ENCODE measurements at places on chromosomes 5 and 9.

GRCh38 chr5:151024440-151025249, 4.3 kb downstream of the GPX3 start:
- no peak for DNase-seq

DNA sequence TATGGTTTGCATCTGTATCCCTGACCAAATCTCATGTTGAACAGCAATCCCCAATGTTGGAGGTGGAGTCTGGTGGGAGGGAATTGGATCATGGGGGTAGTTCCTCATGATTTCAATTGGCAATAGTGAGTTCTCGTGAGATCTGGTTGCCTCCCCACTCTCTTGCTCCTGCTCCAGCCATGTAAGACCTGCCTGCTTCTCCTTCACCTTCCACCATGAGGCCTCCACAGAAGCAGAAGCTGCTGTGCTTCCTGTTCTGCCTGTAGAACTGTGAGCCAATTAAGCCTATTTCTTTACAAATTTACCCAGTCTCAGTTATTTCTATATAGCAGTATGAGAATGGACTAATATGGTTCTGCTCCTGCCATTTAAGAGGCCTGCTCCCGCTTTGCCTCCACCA, 32.9 kb downstream of the SCAI start:
- no peak for DNase-seq

- DNase-seq = no peak
Observed at GRCh38 chr5:29963956-29964355, 1229.5 kb upstream of the CDH6 start.

- no peak for DNase-seq
Observed at GRCh38 chr5:139414581-139415130, 10.8 kb upstream of the SPATA24 start.

- no peak for DNase-seq
Observed at GRCh38 chr5:180639287-180639686, 10.1 kb downstream of the FLT4 start.

DNA sequence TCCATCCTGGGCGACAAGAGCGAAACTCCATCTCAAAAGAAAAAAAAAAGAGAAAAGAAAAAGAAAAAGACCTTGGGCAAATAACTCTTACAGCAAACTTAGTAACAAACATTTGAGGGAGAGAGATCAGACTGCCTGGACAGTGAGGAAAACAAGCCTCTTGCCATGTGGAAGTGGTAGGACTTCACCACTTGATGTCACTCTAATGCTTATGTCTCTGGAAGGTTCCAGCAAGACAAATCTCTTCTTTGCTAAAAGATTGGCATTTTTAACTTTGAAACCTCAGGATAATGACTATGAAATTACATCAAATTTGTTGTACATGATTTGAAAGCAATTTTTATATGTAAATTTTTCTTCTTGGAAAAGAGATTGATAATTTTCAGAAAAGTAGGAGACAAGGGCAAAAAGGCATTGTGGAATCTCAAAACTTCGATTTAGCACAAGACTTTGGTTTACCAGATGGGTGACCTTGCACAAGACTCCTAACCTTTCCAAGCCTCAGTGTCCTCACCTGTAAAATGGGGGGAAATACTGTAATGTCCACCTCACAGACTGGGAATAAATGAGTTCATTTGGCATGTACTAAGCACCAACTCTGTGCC, 5.4 kb downstream of the ACTL7B start:
- no peak for DNase-seq

- DNase-seq = no peak
Observed at GRCh38 chr5:172658391-172658790, 17.3 kb downstream of the NEURL1B start.

- DNase-seq = no peak
Observed at GRCh38 chr5:160797020-160797419, 55.0 kb downstream of the ATP10B start.

DNA sequence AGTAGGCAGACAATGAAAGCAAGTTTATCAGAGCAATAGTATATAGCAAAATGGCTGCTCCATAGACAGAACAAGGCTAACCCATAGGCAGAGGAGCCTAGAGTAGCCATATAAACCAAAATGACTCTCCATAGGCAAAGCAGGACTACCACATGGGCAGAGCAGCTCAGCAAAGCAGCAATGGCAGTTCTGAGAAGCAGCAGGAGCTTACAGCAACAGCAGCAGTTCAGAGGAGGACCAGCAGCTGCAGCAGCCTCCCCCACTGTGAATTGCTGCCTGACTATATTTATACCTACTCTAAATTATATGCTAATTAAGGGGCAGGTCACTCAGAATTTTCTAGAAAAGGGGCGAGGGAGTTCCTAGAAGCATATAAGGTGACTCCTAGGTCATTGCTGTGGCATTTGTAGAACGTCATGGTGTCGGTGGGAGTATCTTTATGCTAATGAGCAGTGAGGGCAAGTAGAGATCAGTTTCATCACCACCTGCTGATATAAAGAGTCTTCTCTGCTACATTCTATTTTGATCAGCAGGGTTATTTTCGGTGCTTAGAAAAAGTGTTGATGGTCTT, 1115.5 kb downstream of the DTWD2 start:
- no peak for DNase-seq

GRCh38 chr5:138831703-138832102, 43.4 kb downstream of the LRRTM2 start:
- DNase-seq = no peak

DNA sequence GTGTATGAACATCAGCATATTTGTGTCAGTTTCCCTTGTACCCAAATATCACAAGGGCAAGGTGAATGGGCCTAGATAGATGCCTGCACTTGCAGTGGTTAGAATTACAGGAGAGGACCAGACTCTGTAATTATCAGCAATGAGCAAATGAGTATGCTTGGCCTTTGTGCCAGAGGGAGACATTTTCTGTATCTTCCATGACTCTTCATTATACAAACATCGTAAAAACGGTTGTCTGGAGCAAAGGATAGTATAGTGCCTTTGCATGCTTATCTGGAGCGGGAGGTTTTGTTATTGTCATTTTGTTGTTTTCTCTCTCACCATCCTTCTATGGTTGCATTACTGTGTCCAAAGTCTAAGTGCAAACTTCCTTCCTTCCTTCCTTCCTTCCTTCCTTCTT, 1568.5 kb upstream of the NUDT12 start:
- DNase-seq = no peak

GRCh38 chr5:181221792-181222629, 1.1 kb upstream of the TRIM41 start:
- peak; percentile 92 for DNase-seq

DNA sequence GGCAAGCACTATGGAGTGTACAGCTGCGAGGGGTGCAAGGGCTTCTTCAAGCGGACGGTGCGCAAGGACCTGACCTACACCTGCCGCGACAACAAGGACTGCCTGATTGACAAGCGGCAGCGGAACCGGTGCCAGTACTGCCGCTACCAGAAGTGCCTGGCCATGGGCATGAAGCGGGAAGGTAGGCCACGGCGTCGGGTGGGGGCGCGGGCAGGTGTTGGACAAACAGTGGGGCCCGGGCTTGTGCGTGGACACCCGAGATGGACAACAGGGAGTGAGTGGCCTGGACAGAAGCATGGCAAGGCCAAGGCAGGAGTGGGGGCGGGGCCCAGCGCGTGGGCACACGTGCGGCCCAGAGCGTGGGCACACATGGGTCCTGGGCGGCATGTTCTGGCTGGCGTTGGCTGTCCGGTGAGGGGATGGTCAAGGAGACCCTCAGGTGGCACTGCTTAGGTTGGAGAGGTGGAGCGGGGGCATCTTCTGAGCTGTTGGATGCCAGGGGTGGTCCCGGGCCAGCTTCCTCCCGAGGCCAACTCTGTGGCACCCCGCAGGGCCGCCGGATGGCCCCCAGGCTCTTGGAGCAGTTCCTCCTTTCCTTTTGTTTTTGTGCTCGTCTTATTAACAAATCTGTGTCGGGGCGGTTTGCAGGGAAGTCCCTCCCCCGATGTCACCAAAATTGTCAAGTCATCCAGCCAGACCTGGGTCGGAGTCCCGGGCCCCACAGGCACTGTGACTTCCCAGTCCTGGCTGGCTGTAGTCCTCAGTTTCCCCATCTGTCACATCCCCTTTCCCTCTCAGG, 82.9 kb downstream of the RXRA start:
- no peak for DNase-seq

GRCh38 chr9:102650896-102651295, 344.2 kb upstream of the CYLC2 start:
- no peak for DNase-seq
